AG04449 (cell line): ENCODE measurements at places on chromosomes 4 and X.

GRCh38 chr4:8035371-8035780 lies 95.7 kb upstream of the AFAP1 start:
- DNase-seq: no peak

GRCh38 chr4:636628-637159 lies 11.3 kb downstream of the PDE6B start:
- no peak for DNase-seq

- no peak for DNase-seq
These were observed 184.1 kb upstream of the LEF1 start for GRCh38 chr4:108352664-108353308.

- no peak for DNase-seq
These were observed 6.3 kb upstream of the KCNIP4 start for GRCh38 chr4:21954916-21955315.

GRCh38 chrX:106751407-106751806 lies 24.9 kb downstream of the RNF128 start:
- no peak for DNase-seq

DNA sequence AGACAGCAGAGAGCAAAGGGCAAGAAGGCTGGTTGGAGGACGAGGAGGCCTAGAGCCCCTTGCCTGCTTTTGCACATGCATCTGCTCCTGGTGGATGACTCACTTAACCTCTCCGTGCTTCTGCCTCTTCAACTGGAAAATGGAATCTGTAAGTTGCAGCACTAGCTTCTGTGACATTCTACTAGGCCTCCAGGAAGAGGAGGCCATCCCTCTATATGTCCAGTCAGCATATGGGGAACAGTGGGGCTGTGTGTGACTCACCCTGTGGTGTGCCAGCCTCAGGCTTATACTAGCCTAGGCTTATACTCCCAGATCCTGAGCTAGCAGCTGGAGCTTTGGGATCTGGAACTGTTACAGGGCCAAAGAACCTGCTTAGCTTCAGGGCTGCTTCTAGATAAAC lies 36.0 kb downstream of the RTL9 start:
- DNase-seq: no peak

- DNase-seq: no peak
These were observed 117.3 kb downstream of the C4orf51 start for GRCh38 chr4:145797278-145797677.

DNA sequence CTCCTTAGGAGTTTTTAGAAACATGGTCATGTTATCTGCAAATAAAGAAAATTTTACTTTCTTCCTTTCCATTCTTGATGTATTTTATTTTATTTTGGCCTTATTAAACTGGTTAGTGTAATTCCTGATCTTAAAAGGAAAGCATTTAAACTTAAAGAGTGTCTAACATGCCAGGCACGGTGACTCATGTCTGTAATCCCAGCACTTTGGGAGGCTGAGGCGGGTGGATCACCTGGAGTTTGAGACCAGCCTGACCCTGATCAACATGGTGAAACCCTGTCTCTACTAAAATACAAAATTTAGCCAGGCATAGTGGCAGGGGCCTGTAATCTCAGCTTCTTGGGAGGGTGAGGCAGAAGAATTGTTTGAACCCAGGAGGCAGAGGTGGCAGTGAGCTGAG lies 281.3 kb downstream of the PTTG2 start:
- no peak for DNase-seq

GRCh38 chr4:93791570-93792195 lies 36.9 kb upstream of the ATOH1 start:
- DNase-seq: peak; percentile 5

GRCh38 chr4:57501720-57502119 lies 391.5 kb upstream of the IGFBP7 start:
- DNase-seq: peak; percentile 3

- DNase-seq: no peak
These were observed at the start of gene GRID2 for GRCh38 chr4:92303621-92304027. Gene GRID2, plus strand, starts transcription at chr4:92303966.

GRCh38 chr4:70895405-70895804 lies 6.8 kb upstream of the MOB1B start:
- DNase-seq: no peak

GRCh38 chr4:85901500-85901899 lies 426.6 kb downstream of the ARHGAP24 start:
- DNase-seq: peak; percentile 14

DNA sequence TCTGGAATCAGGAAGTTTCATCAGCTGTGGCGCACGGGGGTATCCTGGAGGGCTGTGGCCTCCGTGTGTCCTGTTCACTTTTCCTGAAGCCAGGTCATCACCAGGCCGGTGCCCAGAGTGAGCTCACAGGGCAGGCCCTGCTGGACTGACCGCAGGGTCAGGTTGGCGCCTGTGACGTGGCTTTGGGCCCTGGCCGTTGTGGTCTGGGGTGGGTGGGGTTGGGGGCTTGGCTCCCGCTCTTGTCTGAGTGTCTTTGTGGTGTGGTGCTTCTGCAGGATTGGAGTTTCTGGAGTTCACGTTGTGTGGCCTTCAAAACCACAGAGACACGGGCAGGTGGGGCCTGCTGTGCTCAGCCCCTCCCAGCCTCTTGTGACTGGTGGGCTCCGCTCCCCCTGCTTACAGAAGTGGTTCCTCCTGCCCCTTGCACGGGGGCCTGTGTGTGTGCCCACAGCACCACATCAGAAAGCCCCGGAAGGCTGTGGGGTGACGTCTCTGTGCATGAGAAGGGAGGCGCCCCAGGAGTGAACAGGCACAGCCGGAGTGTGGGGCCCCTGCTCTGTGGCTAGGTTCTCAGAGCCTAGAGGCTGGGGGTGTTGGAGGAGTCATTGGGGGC lies 9.5 kb downstream of the RGS12 start:
- DNase-seq: no peak

DNA sequence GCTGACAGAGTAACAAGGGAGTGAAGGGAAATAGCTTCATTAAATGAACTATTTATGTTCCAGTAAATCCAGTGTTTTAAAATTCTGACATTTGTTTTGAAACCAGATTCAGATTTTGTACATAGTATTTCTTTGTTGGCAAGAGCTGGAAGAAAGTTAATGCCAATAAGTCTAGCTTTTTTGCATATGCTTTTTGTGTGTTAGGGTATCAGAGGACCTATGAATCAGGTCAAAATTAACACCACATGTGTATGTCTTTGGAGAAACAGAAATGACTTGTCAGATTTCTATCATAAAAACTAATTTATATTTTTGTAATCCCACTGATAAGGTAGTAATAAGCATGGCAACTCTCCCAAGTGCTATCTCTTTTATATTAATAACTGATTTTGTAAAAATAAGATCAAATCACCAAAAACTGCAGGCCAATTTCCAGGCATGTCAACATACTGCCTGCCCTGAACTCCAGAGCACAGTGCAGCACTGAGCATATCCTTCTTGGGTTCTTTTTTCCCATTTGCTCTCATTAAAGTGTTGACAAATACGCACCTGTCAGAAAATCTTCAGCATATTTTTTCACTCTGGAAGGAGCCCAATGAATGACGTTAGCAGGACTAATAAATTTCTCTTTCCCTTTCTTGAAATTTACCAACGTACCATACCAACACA lies 65.5 kb downstream of the SH3RF1 start:
- no peak for DNase-seq

DNA sequence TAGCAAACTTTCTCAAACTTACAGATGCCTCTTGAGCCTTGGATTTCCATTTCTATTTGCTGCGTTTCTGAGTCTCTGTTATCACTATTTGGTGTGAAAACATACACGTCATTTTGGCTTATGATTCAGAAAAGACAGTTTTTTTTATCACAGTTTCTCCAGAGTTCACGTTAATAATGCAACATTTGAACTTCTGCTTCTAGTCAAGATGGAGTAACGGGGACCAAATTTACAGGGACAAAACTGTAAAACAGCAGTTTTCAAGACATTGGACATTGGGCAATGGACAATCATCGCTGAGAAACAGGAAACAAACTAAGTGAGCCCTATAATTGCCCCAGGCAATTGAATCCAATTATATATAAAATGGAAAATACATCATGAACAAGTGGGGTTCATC lies 36.2 kb upstream of the TASL start:
- no peak for DNase-seq

- peak; percentile 76 for DNase-seq
These were observed 309.3 kb downstream of the FRMPD4 start for GRCh38 chrX:12447448-12448064.
